Inflammatory macrophage treated with lipopolysaccharide for 1 hour (primary cell): ENCODE measurements at places on chromosomes 1 and 21.
A peak's percentile ranks its signal among the peaks of the same experiment; 100 is the strongest.

DNA sequence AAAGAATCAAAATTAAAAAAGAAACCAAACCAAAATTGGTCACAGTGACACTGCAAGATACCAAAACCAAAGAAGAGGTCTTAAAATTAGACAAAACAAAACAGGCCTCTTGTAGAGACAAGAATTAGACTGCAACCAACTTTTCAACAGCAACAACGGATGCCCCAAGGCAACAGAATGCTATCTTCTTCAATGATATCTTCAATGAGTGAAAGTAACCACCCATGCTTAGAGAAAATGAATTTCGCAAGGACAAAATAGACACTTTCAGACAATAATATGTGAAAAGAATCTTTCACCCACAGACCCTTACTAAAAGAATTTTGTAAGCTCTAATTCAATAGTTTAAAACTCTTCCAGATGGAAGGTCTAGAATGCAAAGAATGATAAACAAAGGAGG lies 41.7 kb downstream of the USP48 start:
- DNase-seq, result no peak

DNA sequence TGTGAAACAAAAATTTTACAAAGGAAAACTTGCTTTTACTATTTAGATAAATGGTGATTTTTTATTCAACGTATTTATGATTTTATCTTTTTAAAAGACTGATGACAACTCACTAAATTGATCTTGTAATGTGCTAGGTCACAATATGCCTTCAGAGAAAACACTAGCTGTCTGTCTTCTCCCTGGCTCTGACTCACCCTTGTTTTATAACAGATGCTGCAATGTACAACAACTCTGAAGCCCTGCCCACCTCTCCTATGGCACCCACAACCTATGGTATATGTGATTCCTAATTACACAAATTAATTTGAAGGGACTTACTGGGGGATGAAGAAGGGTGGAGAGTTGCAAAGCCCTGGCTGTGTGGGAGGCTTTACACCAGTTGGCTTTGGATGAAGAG lies 24.7 kb upstream of the HSD17B7 start:
- DNase-seq, result no peak

DNA sequence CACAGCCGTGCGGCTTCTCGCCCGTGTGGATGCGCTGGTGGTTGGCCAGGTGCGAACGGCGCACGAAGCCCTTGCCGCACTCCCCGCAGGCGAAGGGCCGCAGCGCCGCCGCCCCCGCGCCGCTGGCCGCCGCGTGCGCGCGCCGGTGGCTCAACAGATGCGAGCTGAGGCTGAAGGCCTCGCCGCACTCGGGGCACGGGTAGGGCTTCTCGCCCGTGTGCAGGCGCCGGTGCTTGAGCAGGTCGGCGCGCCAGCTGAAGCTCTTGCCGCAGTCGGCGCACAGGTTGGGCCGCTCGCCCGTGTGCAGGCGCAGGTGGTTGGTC lies 24.9 kb downstream of the ZNF697 start:
- DNase-seq, result no peak

DNA sequence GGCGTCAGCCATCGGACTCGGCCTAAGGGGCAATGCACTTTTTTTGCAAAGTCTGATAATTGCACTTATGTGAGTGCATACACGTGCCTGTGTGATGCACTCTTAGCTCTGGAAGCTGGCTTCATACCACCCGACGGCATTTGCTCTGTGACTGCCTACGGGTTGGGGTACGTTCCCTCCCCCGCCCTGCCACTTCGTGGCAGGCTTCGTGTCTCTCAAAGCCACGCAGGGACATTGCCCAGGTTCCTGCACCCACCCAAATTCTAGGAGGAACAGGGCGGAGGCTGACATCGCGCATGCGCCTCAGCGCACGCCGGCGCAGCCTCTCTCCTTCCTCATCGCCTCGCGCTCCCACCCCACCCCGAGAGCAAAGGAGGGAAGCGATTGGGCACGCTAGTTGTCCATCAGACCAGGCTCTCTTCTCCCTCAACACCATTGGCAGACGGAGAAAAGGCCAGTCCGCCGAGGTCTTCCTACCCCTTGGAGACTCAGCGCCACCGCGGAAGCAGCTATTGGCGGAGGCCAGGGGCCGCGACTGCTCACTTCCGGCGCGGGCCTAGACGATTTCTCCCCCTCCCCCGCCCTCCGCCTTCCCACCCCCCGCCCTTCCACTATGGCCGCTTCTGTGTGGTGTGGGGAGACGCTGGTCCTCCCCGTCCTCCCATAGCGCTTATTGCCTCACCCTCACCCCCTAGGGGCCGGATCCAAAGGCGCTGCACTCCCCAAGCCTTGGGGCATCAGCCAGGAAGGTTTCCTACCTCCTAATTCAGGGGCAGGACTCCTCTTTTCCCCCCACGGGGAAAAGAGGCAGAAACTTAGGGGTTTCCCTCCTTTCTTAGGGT lies at the start of gene INTS3:
Gene INTS3, plus strand, starts transcription at position 588 of the 842 bp plus-strand sequence. CDS start 585 bp downstream, outside the sequence.
- peak; percentile 100 for DNase-seq

- no peak for DNase-seq
These were observed 75.7 kb upstream of the RAVER2 start for GRCh38 chr1:64669098-64669675.

- DNase-seq, result no peak
These were observed 23.0 kb downstream of the APP start for GRCh38 chr21:26147535-26147934.

DNA sequence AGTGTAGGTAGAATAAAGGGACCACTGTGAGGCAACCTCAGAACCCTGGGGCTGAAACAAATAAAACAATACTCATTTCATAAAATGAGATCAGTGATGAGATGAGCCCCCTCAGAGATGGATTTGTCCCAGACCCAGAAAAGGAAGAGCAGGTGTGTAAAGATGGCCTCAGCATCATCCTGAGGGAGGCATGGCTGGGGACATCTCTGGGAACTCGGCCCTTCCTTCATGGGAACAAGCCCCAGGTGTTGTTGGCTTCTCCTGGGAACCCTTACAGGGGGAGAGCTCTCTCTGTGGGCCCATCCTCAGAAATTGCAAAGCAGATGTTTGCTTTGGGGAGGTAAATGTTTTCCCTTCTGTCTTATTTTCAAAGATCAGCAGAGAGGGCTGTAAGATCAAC lies 133.2 kb upstream of the USP24 start:
- no peak for DNase-seq

- DNase-seq, result no peak
These were observed 55.9 kb upstream of the SPOCD1 start for GRCh38 chr1:31871703-31872102.

GRCh38 chr1:218341325-218341724 lies 3.8 kb upstream of the TGFB2 start:
- DNase-seq, result no peak

GRCh38 chr1:194717941-194718340 lies 1531.5 kb upstream of the B3GALT2 start:
- DNase-seq, result no peak

- DNase-seq, result peak; percentile 74
These were observed 2.4 kb downstream of the UROD start for GRCh38 chr1:45014321-45015028.

- no peak for DNase-seq
These were observed 69.1 kb downstream of the HSF2BP start for GRCh38 chr21:43590194-43590593.

- no peak for DNase-seq
These were observed 82.5 kb downstream of the PDE9A start for GRCh38 chr21:42735944-42736343.

DNA sequence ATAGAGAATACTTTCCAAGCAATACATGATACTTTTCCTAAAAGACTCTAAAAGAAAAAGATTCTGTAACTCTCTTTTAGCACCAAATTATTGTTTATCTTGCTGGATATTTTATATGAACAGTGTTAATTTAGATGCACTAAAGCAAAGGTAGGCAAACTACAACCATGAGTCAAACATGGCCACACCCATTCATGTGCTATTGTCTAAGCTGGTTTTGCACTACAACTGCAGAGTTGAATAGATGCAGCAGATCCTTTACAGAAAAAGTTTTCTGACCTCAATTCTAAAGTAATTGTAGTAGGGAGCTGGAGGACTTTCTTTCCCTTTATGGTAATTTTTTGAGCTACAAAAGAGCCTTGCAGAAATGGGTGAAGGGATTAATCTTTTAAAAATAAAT lies 19.4 kb downstream of the BLZF1 start:
- no peak for DNase-seq

- no peak for DNase-seq
These were observed 145.8 kb downstream of the NTMT2 start for GRCh38 chr1:170291516-170291915.

DNA sequence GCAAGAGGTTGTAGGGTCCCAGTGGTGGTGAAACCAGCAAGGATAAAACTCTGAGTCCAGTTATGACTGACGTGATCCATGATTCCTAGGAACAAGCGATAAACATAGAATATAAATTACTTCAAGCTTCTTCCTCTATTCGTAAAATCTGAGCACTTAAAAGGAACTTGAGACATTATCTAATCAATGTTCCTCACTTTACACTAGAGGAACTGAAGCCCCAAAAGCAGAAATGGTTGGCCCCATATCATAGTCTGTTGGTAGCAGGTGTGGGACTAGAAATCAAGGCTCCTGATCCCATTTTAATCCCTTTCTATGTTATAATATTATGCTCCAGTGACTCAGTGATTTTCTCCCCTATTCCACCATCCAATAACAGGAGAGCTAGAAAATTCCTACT lies 21.9 kb upstream of the MNDA start:
- DNase-seq, result peak; percentile 63

DNA sequence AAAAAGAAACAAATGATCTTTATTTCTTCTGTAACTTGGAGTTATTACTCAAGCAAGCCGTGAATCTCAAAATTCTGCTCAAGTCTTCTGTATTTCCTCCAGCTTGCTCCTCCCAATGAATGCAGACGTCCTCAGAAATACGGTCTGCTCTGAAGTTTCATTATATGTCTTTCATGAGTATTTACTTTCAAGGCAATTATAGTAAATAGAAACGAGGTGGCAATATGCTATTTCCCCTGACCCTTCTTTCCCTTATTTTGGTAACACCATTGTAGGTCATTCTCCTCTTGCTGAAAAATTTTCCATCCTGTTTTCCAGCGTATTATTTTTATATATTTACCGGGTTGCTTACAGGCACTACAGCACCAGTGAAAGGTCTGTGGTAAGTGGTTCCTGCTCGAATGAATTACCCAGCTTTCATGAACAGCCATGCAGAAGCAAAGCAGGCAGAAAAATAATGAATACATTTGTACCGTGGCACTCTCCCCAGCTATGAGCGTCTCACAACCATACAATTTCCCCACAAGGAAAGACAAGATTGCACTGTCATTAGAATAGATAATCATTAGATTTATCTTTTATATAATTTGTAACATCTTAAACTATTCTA lies 350.9 kb upstream of the PKN2 start:
- no peak for DNase-seq

DNA sequence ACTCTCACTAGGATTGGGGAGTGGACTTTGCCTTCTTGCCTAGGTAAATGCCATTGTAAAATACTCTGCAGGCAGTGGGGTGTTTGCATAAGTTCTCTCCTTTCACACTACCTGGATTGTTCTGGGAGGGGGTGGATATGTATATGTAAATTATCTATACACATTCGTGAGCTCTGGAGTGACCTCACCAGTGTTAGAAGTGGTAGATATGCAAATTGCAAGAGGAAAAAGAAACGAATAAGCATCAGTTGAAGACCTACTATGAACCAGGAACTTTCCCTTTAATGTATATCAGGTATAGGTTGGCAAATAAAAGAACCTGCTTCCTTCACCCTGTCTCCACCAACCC lies 1.5 kb upstream of the ARHGEF11 start:
- DNase-seq, result no peak

DNA sequence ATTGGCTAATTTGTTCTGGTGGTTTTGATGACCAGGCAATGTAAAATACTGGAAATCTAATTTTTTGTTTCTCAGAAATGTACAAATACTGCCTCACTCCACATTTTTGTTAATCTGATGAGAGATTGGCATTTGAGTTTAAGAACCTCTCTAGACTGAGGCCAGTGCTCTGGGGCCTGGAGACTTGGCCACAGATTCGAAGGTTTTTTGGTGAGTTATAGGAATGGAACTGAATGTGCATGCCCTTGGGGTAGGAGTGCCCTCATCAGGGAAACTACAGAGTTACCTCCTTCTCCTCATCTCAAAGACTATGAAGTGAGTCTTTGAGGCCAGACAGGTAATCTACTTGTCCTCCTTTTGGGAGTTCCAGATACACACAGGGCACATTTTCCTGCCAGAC lies 347.9 kb downstream of the LTN1 start:
- no peak for DNase-seq

- no peak for DNase-seq
These were observed 307.9 kb downstream of the BACH1 start for GRCh38 chr21:29606613-29607012.

- DNase-seq, result peak; percentile 38
These were observed 107.3 kb upstream of the HNRNPU start for GRCh38 chr1:244971552-244972216.

GRCh38 chr1:57258557-57259325 lies 165.1 kb downstream of the DAB1 start:
- no peak for DNase-seq

DNA sequence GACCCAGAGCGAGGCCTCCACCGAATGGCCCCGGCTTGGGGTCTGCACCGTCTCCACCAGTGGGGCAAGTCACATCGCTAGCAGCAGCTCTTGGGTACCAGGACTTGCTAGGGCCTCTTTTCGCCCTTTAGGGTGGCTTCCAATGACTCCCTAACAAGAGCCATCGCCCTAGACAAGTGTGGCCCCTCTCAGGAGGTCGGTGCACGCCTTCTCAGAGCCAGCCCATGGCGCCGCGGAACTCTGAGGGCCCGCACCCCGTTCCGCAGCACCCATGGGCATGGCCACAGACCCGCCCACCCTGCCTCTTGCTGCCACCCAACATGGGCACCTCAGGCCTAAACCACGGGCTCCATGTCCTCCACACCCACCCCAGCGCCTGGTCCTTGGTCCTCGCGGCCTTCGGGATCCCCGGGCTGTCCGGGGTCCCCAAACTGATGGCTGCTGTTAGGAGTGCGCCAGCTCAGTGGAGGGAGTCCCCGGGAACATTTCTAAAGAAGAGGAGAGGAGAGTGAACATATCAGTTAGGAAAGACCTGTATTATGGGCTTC lies 3.2 kb upstream of the CACNA1S start:
- DNase-seq, result no peak

DNA sequence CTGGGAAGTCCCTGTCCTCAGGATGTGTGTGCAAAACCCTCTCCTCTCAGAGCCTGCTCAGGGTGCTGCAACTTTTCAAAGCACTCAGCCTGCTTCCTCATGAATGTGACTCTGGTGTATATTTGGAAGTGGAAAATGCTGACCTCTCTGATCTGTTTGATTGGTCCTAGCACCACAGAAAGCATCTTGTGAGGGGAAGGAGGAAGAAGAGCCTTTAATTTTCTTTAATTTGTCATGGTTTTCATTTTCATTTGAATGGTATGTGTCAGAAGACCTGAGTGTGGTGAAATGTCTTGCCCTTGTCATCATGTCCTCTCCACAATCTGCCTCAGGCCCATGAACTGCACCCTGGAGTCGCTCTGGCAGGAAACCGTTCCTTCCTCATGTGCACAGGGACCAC lies 383.5 kb downstream of the NTNG1 start:
- DNase-seq, result no peak

DNA sequence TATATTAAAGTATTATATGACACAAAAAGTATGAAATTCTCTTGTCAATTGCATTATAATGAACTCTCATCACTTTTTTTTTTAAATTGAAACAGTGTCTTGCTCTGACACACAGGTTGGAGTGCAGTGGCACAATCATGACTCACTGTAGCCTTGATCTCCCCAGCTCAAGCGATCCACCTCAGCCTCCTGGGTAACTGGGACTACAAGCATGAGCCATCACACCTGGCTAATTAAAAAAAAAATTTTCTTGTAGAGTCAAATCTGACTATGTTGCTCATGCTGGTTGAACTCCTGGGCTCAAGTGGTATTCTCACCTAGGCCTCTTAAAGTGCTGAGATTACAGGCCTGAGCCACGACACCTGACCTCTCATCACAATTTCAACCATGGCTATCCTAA lies 259.3 kb downstream of the S1PR1 start:
- DNase-seq, result no peak
